ENCODE measurements at places on chromosomes 11 and 22. TPM values are rescaled to one million over a fixed set of nuclear protein-coding genes. Genes with fewer than 3 reads are reported as not detected.

The OR56A1 gene
- total RNA-seq: 0.10 TPM

The TRIM51 gene
- total RNA-seq: not detected

The NTM gene
- 5.7 TPM for total RNA-seq

DNA sequence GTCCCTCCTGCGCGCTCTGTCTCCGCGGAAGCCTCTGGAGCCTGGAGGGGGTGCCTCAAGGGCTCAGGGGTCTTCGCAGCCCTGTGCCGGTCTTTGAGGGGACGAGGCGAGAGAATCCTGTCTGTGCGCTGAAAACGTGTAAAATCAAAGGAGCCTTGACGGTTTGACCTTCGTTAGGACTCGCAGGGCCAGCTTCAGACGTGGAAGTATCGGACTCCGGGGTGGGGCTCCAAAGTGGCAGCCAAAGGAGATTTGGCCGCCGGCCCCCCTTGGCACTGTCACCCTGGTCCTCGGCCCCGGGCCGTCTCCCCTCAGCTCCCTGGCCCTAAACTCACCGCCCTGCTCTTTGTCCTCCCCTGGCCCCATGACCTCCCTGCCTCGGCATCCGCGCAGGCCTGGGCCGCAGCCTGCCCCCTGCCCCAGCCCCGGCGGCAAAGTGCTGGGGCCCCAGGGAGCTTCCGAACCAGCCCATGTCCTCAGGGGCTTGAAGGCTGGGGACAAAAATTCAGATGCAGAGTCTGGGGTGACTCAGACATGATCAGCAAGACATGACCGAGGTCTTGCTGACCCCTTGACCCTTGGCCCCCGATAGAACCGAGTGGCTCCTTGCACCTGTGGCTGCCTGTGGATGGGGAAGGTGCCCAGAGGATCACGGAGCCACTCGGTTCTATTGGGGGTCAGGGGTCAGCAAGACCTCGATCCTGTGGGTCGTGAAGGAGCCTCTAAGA lies 6.9 kb upstream of the PHRF1 start:
- DNase-seq: no peak

DNA sequence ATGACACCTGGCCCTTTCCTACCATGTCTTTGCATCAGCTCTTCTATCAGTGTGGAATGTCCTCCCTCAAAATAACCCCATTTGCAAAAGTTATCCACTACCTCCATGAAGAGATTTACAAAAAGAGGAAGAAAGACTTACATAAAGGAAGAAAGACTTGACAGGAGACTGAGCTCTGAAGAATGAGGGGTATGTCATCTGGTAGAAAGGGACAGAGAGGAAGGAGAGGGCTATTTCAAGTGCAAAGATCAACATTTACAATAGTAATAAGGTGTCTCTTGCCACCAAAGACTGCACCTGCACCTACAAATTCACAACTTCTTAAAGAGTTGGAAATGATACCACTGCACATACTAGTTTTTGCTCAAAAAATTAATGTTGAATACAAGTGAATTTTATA lies 18.2 kb downstream of the PAK1 start:
- no peak for DNase-seq

- no peak for DNase-seq
Measured at GRCh38 chr22:31926969-31927368, 17.4 kb upstream of the YWHAH start.

GRCh38 chr22:25083807-25084200 lies 115.9 kb upstream of the CRYBB3 start:
- DNase-seq: no peak

DNA sequence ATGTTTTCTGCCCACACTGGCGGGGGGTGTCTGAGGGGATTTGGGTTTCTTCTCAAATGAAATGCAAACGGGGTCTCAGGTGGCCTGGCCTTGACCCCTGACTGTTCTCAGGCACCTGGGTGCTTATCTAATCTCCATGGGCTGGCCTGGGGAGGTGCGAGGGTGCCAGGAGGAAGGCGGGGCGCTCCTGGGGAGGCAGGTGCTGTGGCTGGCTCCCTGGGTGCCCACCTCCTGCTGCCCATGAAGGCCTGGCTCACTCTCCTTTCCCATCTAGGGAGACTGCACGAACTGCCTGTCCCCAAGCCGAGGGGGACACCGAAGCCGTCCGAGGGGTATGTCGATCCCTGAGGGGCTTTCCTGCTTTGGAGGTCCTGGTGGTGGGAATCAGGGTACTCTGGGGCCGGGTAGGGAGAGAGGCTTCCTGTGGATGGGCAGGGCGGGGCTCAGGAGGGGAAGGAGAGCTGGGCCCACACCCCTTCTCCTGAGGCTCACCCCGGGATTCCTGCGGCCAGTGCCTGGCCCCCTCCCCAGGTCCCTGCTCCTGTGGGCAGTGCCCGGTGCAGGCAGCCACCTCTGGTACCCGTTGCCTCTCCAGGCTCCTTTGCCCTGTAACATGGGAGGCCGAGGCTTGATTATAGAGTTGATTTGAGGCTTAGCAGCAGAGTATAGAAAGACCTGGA lies 18.4 kb downstream of the MICALL1 start:
- no peak for DNase-seq

DNA sequence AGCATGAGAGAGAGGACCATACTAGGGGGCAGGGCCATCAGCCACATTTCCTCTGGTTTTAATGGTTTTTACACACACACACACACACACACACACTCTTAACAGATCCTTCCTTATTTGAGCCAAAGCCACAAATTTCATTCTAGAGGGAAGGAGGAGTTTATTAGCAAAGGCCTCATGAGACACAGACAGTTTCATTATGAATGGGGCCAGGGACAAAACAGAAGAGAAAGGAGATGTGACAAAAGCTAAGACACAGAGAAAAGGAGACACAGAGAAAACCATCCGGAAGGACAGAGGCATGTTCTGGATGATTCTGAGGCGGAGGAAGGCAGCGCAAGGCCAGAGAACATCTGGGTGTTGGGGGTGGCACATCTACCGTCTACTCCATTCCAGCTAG lies 32.2 kb upstream of the ARFGAP3 start:
- DNase-seq: no peak

DNA sequence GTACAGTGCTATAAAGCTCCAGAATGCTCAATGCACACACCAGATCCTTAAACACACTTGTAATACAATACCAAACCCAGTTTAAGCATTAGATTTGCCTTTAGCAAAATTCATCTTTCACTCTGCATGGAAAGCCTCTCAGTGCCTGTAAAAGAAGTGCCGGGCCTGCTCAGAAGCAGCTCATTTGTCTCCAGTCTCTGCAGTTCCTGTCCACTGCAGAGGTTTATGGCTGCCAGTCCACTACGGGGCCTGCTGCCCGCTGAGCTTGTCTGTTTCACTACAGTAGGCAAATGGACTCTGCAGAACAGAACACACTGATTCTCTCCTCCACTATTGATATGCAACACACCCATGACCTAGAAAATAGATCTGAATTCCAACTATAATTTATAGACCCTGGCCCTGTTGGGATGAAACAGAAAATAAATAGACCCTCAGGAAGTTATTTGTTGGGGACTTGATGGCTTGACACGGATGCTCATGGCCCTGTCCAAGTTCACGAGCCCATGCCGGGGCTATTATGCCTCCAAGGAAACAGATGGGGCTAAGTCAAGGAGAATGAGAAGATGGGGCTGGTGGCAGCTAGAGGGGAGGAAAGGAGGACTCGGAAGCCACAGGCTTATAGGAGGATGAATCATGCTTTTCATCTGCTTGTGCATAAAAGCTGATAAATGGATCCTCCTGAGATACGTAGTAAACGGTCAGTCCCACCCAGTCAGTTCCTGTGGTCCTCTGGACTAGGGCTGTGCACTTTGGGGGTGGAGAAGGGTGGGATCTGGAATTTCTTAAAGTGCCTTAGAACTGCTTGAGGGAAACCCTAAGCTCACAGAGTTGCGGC lies 416.8 kb upstream of the TENM4 start:
- DNase-seq: no peak

GRCh38 chr11:5257296-5257695 lies 2.7 kb upstream of the HBG2 start:
- no peak for DNase-seq

Measured in lower leg skin (tissue), 4 donors.